Stimulated activated CD4-positive, alpha-beta T cell treated with anti-CD3 and anti-CD28 coated beads, Interleukin-12 subunit alpha, Interleukin-12 subunit beta, amount 100 ng/mL, for 48 hours (primary cell): ENCODE measurements at places on chromosomes 12 and 14.

GRCh38 chr14:54259821-54260220 lies 137.0 kb upstream of the CDKN3 start:
- DNase-seq = no peak

- no peak for DNase-seq
Measured at GRCh38 chr12:115930336-115930735, 347.2 kb downstream of the MED13L start.

- no peak for DNase-seq
Measured at GRCh38 chr14:99928963-99929362, 135.8 kb downstream of the EML1 start.

DNA sequence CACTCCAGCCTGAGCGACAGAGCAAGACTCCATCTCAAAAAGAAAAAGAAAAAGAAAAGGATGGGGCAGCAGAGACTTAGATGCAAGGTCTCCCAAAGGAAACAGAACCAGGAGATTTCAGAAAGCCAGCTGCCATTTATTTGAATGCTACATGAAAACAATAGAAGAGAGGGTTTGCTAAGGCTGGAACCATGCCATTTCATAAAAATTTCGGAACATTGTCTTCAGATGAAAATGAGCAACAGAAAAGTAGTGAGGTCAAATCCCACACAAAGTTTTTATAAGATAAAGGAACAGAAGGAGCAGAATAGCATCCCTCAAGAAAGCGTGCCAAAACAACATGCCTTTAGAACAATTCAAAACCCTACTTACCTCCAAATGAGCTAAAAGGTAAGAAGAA lies 175.3 kb downstream of the ETV6 start:
- no peak for DNase-seq

GRCh38 chr14:75493592-75494087 lies 28.6 kb upstream of the BATF start:
- no peak for DNase-seq

DNA sequence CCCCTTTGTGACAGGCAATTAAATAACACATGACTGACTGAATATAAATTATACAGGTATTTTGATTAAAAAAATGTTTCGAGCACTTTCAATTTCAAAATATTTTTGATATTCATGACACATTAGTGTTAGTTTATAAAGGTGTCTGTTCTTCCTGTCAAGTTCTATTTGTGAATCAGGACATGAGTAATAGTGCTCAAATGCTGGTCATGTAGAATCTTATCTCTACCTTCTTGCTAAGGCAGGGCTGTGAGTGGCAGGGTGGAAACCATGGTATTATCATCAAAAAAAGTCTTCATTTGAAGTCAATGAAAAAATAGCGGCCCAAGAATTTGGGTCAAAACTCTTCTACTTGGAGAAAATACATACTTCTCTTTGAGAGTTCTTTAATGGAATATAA lies 250.2 kb downstream of the DACT1 start:
- DNase-seq = no peak

DNA sequence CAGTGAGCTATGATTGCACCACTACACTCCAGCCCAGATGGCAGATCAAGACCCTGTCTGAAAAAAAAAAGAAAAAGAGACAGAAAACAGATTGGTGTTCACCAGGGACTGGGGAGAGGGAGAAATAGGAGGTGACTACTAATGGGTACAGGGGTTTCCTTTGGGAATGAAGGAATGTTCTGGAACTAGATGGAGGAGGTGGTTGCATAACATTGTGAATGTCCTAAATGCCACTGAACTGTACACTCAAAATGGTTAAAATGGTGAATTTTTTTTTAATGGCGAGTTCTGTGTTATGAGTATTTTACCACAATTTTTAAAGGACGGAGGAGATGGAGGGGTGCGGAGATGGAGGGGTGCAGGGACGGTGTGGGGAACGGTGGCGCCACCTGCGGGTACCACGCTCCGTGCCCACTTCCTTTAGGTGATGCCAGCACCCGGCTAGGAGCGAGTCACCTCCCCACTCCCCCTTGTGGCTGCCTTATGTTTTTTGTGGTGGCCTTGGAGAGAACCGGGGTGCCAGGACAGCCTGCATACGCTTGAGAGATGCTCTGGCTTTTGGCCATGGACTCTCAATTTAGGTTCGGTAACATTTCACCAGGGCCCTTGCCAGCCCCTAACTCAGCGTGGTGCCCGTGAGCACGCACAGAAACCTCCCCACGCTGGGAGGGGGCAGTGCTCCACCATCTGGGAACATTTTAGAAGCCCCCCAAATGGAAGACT lies 16.1 kb downstream of the UBC start:
- peak; percentile 55 for DNase-seq

- no peak for DNase-seq
Measured at GRCh38 chr14:64506721-64507120, 2.2 kb downstream of the ZBTB1 start.
